ENCODE measurements at places on chromosomes 7 and 10.

DNA sequence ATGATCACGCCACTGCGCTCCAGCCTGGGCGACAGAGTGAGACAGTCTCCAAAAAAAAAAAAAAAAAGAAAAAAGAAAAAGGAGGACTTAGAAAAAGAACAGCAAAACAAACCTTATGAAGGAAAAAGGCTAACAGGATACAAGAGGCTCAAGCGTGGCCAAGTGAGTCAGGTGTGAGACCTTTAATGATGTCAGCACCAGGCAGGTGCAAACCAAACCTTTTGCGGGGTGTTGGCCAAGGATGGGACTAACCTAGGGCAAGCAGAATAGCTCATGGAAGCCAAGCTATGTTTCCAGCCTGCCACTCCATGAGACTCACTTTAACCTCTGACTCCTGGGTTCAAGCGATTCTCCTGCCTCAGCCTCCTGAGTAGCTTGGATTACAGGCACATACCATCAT lies 11.3 kb upstream of the GNA12 start:
- no peak for DNase-seq

GRCh38 chr10:11810313-11810766 lies 12.8 kb upstream of the PROSER2 start:
- DNase-seq: no peak

DNA sequence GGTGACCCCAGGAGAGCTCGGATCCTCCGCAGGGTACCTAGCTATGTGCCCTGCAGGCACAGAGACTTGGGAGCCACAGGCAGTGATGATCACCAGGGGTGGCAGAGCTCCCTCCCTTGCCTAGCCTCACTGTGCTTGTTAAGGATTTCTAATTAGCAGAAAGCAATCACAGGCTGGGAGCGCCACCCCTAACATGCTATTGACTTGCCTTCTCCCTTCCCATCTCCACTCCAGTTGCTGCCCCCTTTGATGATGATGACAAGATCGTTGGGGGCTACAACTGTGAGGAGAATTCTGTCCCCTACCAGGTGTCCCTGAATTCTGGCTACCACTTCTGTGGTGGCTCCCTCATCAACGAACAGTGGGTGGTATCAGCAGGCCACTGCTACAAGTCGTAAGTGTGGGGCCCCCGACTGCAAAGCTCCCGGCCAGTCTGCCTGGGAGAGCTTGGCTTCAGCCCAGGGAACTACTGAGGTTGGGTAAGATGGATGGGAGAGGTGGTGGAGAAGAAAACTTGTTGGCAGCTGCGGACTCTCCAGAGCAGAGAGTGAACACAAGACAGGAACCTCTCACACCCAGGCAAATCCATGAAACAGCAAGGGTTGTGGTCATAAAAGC lies 1.2 kb downstream of the PRSS1 start:
- no peak for DNase-seq

DNA sequence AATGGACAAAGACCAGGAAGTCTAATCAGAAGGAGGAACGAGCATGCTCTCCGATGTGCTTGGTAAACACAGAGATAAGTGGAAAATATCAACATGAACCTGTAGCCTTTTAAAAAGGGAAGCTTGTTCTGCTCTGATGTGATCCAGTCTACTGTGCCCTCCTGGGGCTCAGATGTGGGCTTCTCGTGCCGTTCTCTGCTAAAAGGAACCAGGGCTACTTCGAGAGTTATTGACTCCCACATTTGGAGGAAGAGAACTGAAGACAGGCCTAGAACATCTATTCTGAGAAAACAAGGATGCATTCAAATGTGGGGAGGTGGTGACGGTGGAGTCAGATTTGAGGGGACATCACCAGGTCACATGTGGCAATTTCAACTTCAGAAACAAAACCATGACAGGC lies 325.4 kb downstream of the GLRX3 start:
- DNase-seq: no peak

DNA sequence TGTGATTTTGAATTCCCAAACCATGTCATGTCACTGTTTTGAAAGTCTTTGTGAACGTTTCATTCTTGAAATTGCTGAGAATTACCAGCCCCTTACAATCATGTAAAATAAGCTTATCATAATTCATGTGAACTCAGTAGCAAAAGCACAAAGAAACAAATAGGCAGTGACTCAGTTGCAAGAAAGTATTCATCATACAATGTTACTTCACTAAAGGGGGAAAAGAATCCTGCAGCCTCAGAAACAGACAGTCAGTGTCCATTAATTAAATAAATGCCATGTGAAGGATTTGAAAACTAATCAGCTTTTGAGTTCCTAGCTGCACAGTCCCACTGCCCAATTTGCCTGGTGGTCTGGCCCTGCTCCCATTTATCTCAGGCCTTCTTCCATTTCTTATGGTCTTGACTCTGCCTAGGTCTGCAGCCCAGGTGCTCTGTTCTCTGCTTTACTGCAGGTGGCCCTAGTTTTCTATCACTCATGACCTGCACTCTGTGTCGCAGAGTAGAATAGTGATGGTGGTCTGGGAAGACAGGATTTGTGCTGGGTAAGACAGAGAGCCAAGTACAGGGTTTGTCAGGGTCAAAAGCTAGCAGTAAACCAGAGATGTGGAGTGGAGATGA lies 99.7 kb downstream of the PLCE1 start:
- no peak for DNase-seq

DNA sequence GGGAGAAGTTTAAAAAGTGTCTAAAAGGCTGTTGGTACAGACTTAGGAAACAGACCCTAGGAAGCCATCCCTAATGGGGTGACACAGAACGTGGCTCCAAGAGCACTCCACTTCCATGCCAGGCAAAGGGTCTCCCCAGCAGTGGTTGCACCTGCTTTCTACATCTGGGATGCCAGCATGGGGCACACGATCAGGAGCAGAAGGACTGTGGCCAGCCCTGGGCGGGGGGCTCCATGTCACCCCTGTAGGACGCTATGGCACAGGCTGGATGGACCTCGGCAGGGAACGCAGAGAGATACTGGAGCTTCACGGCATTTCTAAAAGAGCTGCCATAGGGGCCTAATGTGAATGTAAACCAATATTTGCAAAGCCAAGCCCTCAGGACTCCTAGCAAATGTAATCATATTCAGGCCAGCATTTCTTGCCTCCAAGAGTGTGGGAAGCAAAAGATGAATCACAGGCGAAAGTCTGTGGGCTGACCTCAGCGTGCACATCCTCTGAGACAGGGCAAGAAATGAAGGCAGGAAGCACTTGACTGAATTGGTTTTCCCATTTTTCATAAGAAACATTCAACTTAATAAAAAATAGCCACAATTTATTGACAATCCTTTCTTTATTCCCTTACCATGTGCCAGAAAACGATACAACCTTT lies 93.9 kb downstream of the ATXN7L1 start:
- DNase-seq: no peak

- DNase-seq: no peak
Observed at GRCh38 chr7:96723622-96724021, 14.0 kb upstream of the SEM1 start.

DNA sequence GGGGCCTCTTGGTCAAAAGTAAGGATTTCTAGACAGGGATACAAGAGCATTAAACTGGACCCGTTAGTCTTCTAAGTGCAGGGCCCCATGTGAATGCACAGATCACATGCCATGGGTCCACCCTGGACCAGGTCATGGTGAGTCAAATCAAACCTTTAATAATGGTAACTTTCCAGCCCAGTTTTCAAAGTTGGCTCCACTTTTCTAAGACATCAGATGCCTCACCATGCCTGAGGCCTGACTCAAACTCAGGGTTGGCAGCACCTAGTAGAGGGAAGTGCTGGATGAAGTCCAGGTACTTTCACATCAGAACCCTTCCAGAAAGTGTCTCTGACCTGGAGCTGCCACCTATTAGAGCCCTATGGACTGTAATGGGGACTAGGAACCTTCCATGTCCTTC lies 9.7 kb upstream of the SMIM30 start:
- DNase-seq: no peak

- no peak for DNase-seq
Observed at GRCh38 chr7:135662123-135662372, 266 bp upstream of the STMP1 start.

DNA sequence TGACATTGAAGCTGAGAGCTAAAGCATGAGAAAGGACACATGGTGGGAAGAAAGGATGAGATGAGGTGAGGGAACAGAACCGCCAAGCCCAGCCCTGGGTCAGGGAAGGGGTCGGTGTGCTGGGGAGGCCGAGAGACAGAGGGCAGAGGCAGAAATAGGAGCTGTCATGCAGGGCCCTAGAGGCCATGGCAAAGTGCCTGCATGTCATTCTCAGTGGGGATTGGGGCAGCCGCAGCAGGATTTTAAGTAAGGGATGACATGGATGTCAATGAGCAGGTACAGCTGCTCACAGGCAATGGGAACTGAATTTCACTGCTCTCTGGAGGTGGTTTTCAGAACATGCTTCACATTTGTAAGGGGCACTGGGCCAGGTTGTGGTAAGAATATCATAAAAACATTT lies 227.4 kb downstream of the RAB11FIP2 start:
- no peak for DNase-seq

DNA sequence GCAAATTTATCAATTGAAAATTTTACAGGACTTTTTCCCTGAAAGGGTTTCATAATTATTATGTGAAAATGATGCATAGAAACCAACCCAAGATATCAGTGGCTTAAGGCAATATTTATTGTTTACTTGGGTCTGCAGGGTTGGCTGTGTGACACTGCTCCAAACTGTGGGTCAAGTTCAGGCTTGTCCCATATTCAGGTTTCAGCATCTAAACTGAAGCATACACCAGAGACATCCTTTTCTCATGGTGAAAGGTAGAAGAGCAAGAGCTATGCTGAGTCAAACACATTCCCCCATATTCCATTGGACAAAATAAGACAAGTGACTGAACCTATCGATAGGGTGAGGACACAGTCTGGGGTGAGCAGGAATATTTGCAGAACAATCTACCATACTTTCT lies 110.9 kb downstream of the MAPK8 start:
- no peak for DNase-seq

GRCh38 chr10:9254353-9254752 lies 1199.9 kb downstream of the GATA3 start:
- DNase-seq: no peak

- DNase-seq: no peak
Observed at GRCh38 chr7:158738841-158739240, 34.2 kb upstream of the NCAPG2 start.

DNA sequence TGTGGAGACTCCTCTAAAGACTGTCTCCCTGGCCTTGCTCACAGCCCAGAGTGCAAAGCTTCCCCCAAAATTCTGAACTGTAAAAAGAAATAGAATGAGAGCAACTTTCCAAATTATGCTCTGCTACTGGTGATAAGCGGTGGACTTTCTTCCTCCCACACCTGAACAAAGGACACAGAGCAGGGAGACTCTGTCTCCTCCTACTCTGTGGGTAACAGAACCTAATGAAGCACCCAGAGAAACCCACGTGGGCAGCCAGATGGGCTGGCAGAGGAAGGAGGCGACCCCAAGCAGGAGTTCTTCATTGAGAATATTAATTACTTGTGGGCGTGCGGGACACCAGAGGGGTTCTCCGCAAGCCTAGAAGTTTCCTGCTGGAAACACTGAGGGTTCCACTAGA lies 139.5 kb downstream of the KMT2E start:
- no peak for DNase-seq

DNA sequence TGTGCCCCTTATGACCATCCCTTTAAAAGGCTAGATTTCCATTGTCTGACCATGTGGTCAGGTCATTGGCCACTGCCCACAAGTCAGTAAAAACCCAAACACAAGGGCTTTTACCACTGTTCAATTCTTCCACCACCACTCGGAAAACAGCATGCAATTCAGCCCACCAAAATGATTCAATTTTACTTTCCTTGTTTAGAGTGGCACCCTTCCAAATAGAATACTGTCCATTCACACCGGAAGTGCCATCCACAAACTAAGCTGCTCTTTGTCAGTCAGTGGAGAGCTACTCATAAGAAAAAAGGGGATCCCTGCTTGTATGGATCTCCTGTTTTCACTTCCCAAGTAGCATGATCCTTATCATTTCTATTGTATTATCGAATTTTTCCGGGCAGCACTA lies 350.7 kb upstream of the MBL2 start:
- DNase-seq: no peak

DNA sequence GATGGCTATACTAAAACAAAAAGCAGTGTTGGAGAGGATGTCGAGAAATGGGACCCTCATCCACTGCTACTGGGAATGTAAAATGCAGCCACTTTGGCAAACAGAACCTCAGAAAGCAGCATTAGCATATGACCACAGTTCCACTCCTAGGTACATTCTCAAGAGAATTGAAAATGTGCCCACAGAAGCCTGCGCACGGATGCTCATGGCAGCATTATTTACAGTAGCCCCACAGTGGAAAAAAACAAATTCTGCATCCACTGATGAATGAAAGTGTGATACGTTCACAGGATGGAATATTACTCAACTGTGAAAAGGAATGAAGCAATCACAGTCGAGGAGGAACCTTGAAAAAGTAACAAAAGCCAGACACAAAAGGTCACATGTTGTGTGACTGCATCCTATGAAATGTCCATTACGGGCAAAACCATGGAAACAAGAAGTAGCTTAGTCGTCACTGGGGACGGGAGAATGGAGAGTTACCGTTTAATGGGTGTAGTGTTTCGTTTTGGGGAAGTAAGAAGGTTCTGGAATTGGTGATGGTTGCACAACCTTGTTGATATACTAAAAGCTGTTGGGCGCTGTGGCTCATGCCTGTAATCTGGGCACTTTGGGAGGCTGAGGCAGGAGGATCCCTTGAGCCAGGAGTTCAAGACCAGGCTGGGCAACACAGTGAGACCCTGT lies 2.5 kb upstream of the UPK3B start:
- no peak for DNase-seq

GRCh38 chr7:150937848-150938561 lies 40.1 kb downstream of the KCNH2 start:
- DNase-seq: no peak

DNA sequence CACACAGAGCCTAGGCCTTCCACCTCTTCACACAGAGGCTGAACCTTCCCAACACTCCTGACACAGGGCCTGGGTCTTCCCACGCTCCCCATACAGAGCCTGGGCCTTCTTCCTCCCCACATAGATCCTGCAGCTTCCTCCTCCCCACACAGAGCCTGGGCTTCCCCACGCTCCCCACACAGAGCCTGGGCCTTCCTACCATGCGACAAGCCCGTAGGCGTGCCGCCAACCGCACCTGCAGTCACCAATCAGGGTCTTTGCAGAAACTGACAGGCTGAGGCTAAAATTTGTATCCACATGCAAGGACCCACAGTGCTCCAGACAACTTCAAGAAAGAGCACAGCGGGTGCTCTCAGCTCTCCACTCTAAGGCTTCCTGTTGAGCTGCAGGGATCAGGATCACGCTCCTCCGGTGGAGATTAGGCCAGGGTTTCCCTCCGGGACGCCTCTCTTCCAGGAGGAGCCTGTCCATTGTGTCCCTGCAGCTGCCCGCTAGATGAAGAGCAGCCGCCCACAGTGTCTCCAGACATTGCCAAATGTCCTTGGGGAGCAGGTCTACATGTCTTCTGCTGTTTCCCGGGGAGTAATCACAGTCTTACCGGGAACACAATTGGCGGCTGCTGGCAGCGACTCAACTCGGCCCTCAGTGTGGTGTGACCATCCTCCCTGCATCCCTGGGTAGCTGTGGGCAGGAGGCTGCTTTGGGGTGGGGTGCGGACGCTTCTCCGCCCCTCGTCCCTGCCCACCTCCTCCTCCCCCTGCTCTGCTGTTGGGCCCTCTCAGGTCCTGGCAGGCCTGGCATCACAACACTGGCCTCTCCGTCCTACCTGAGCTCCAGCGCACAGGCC lies 9.7 kb downstream of the CFAP46 start:
- no peak for DNase-seq
